Stimulated activated CD4-positive, alpha-beta T cell treated with anti-CD3 and anti-CD28 coated beads, Interleukin-1b, Interleukin-23, amount 100 ng/mL, for 48 hours (primary cell): ENCODE measurements at places on chromosomes 2 and 18.

DNA sequence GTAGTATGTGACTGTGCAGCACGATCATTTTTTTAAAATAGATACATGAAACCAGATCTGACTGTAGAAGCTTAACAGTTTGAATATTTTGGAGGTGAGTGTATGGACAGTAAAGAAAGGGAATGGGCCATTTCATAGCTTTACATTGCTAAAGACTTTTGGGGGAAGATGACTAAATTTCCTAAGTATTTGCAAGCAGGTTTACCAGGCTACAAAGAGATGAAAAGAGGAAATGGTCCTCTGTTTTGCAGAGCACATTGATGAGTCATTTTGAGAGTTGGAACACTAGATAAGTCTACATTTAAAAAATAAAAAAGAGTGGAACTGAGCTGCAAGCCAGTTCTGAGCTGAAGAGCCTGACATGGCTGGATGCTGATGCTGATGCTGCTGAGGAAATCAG lies 115.7 kb upstream of the LRATD1 start:
- no peak for DNase-seq

DNA sequence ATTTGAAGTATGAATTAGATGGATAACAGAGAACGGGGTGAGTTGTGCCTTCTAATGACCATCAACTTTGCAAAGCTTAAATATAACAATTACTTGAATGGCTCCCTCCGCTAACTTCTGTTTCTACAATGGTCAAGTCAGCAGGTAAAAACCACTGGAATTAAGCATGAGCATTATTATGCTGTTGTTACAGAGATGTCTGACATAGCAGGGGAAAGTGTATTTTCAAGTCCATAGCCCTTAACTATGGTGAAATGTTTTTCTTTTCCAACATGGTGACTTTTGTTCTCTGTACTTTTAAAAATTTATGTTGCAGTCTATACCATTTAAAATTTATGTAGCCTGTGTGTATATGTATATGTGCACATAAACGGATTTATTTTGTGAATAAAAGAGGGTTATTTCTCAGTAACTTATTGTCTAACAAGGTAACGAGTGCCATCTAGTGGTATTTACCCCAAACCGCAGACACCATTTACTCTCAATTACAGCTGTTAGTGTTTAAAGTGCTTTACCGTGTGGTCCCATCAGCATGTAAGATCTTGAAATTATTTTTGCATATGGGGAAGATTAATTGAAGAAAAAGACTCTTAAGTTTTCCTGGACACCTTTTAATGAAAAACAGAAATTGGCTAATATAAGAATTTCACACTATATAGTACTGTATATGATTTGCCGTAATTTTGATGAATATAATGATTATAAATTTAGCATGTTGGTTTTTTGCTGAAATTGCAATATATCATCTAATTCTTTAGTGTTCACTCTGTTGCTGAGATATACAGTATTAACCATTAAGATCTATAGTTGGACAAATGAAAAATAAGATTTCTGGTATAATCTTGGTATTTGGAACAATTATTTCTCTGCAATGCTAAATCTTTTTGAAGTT lies 78.2 kb downstream of the UBE2E3 start:
- peak; percentile 8 for DNase-seq

- no peak for DNase-seq
These were observed 456.0 kb downstream of the FBXO15 start for GRCh38 chr18:73691624-73692023.

- DNase-seq: no peak
These were observed 97.2 kb downstream of the KLHL29 start for GRCh38 chr2:23482188-23482587.

DNA sequence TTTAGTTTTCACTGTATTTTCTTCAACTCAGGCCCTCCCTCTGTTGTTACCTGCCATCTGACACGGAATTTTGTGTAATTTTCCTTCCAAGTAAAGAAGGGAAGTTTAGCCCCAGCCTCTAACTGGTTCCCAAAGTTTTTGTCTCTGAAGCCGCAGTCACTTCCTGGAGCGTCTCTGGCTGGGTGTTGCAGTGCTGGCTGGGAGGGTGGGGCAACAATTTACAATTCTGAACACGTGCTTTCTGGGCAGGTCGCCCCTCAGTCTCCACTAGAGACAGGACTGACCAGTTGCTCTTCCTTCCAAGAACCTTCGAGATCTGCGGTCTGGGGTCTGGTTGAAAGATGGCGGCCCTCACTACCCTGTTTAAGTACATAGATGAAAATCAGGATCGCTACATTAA lies 3.5 kb downstream of the CNDP2 start:
- peak; percentile 47 for DNase-seq

- DNase-seq: no peak
These were observed 94.0 kb downstream of the PXDN start for GRCh38 chr2:1650085-1650872.

DNA sequence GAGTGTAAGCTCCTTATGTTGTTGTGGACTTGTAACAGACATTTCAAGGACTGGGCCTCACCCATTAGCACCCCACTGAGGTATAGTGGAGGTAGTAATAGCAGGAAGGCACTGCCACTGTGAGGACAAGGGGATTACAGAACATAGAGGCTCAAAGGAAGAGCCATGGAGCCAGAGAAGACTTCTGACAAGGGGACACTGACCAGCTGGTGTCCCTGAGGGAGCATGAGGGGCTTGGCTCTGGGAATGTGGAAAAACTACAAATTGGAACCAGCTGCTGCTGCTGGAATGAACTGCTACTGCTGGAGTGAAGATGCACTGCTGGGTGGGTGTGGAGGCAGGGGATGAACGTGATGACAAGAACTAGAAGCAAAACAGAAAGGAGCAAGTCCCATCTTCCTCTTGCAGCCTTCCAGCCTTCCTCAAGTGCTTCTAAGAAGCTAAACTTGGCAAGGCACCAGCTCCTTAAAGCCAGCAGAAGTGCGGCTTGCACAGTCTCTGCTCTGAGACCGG lies 167.3 kb upstream of the NOSTRIN start:
- no peak for DNase-seq

DNA sequence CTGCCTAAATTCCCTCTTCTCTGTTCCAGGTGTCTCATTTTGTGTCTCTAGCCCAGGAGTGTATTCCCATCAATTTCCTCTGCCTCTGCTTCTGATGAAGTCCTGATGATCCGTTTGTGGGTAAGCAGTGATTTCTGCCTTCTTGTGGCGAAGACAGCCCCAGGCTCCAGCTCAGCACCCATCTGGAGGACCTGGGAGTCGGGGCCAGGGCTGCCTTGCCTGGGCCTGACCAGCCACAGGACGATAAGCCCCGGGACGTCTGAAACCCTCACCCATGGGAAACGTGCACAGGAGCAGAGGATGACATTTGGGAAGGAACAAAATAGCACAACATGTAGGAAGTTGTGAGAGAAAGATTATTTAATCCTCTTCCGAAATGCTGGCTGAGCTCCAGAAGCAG lies 206.9 kb downstream of the FBXO15 start:
- DNase-seq: no peak

DNA sequence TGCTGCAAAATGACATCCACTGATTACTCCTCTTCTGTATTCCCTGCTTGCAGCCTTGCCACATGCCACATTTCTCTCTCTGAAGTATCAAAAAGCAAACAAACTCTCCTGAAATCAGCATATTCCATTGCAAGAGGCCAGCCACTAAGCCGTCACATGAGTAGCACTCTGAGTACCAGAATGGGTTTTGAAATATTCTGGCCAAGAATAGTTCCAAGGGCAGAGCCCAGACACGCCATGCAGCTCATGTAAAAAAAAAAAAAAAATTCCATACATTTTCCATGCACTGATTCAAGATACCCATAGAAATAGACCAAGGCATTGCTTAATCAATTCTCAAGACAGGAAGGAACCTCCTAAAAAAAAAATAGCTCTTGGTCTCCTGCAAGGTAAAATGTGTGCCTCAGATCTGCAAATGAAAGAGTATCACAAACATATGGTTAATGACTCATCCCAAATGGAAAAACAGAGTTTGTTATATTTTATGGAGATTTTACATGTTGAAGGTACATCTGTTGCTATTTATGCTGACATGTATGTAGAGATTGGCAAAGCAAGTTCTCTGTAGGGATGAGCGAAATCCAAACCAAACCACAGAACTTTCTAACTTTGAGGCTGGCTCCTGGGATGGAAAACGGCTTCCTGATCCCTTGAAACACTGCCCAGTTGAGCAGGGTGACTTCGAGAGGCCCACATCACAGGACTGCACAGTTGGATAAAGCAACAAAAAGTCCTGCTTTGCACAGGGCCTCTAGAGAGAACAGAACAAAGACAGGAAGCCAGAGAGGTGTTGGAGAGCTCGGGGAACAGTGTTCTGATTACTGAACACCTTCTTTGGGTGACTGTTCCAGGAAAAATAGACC lies 346.2 kb downstream of the ZNF521 start:
- no peak for DNase-seq

DNA sequence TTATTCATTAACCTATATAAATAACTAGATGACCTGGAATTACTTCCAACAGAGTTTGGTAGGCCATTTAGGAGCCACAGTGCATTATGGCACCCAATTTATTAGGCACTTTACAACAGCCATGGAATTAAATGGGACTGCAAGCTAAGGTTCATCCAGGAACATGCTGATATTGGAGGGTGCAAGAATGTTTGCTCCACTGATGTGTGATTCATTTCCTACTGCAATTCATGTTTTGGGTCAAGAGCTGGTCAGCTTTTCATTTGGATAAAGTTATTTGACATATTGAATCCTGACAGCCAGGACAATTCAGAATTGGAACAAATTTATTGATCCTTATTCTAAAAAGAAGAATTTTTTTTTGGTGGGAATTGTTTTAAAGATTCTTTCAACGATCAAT lies 11.8 kb upstream of the LYPD1 start:
- DNase-seq: no peak

DNA sequence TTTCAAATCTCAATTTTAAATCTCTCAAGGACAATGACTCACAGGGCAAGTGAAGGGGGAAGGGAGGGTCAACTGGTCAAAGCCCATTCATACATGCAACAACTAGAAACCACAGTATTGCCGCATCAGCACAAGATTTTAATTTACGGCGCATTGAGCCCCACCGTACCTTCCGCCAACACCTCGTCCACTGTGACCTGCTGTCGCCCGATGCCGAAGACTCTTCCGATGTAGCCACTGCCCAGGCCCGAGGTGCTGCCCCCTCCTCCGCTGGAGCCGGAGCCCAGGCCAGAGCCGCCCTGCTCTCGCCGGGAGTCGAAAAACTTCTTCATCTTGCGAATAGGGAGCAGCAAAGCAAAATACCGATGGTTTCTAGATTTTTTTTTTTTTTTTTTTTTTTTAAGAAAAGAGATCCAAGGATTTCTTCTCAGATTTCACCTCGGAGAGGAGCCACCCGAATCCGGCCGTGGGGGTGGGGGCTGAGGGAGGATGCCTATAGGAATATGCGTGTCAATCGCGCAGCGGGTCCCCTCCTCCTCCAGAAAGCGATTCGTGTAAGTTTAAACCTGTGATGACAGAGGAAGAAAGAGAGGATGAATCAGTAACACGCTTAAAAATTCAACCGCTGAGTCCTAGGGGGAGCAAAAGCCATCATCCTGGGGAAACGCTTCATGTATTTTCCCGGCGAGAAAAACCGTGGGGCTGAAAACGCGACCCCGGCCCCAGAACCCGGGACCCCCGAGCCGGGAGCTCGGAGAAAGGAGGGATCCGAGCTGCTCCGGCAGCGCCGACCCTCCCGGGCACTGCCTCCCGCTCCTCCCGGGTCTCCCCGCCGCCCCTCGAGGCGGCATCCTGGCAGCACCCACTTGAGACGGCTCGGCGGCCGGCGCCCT lies 584 bp downstream of the AAK1 start:
- peak; percentile 75 for DNase-seq

GRCh38 chr2:140998017-140998416 lies 1132.8 kb downstream of the LRP1B start:
- no peak for DNase-seq

DNA sequence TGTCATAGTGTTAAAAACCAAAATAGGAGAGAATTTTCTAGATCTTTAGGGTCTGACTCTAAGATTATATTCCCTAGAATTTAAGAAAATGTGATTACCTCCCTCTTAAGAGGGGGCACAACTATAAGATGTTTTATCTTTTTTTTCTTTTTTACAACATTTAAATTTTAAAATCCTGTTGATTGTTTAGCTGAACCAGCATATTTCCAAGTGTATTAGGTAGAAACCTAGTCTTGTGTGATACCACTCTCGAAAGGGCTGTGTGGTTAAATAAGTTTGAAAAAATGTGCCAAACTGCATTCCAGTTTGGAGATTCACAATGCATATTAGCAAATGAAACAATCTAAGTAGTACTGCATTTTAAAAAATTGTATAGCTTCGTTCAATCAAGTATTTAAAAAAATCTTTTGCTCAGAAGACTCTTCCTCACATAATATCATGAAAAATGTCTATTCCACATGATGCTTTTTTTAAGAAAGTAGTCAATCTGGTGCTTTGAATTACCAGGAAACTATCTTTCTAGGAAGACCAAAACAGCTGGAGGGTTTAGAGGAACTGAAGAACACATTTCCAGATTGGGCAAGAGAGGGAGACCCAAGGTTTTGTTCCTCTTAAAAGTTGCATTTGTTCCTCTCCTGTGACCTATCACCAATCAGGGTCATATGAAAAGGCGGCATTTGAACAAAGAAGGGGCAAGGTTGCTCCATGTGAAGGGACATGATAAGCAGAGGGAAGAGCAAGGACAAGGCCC lies 98.8 kb downstream of the DPP4 start:
- DNase-seq: no peak

DNA sequence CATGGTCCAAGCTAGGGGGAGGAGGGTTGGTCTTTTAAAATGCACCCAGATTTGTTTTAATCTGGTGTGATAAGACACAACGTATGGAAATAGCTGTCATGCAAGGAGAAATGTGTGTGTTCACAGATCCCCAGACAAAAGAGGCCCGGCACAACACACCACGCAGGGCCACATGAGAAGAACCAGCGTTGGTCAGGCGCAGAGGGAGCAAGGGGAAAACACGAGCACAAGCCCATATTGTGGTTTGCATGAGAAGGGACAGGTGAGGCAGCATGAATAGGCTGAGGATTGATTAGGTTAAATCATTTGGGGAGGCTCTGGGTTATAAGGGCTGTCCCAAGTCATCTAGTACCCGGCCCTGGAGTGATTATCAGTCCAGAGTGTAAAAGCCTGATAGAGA lies 272.5 kb upstream of the NCKAP5 start:
- DNase-seq: no peak

- DNase-seq: no peak
These were observed 192.9 kb upstream of the NRXN1 start for GRCh38 chr2:51224790-51225189.
